Foreskin keratinocyte (primary cell): ENCODE measurements at places on chromosomes 7 and 10. TPM values are rescaled to one million over a fixed set of nuclear protein-coding genes. Genes with fewer than 3 reads are reported as not detected.

ASB10 gene
- not detected in 2 replicates for polyA plus RNA-seq

ANKRD61 gene
- 0.06 and 0.09 TPM in 2 replicates for polyA plus RNA-seq

C10orf90 gene
- polyA plus RNA-seq: not detected in 2 replicates

UNC5B gene
- 0.28 and 0.30 TPM in 2 replicates for polyA plus RNA-seq

STRA8 gene
- polyA plus RNA-seq: not detected in 2 replicates

TAS2R16 gene
- not detected in 2 replicates for polyA plus RNA-seq

CXCL12 gene
- not detected in 2 replicates for polyA plus RNA-seq

FKBP6 gene
- polyA plus RNA-seq: 0.07 TPM in 1 of 2 replicates, not detected in the other

OPTN gene
- 84.6 and 107 TPM in 2 replicates for polyA plus RNA-seq

DNAJC12 gene
- 0.20 and 0.27 TPM in 2 replicates for polyA plus RNA-seq

MALRD1 gene
- 0.08 TPM in 1 of 2 replicates, not detected in the other for polyA plus RNA-seq

CCZ1B gene
- 27.9 and 33.5 TPM in 2 replicates for polyA plus RNA-seq

OR2A42 gene
- not detected in 2 replicates for polyA plus RNA-seq

GRM3 gene
- polyA plus RNA-seq: not detected in 2 replicates

FFAR4 gene
- polyA plus RNA-seq: not detected in 2 replicates

HOXA13 gene
- polyA plus RNA-seq: not detected in 2 replicates

TIMM23 gene
- 121 and 132 TPM in 2 replicates for polyA plus RNA-seq

SORCS1 gene
- not detected in 2 replicates for polyA plus RNA-seq

CTTNBP2 gene
- polyA plus RNA-seq: 0.13 TPM in 1 of 2 replicates, not detected in the other
